ENCODE measurements at places on chromosomes 5 and 9. TPM values are rescaled to one million over a fixed set of nuclear protein-coding genes. Genes with fewer than 3 reads are reported as not detected.

- no peak overlapping the region for H3K4me3 ChIP-seq
- no peaks in the 10 kb centered on the region for H3K36me3 ChIP-seq
- no peak for DNase-seq
Measured at GRCh38 chr9:30932226-30932625, 1452.2 kb upstream of the ACO1 start.

- H3K4me3 ChIP-seq = no peak overlapping the region
- no peaks in the 10 kb centered on the region for H3K27me3 ChIP-seq
- H3K27ac ChIP-seq = no peak overlapping the region
- H3K4me1 ChIP-seq = no peaks in the 10 kb centered on the region
Measured at GRCh38 chr5:135174315-135175096, 140.5 kb upstream of the PITX1 start.

DNA sequence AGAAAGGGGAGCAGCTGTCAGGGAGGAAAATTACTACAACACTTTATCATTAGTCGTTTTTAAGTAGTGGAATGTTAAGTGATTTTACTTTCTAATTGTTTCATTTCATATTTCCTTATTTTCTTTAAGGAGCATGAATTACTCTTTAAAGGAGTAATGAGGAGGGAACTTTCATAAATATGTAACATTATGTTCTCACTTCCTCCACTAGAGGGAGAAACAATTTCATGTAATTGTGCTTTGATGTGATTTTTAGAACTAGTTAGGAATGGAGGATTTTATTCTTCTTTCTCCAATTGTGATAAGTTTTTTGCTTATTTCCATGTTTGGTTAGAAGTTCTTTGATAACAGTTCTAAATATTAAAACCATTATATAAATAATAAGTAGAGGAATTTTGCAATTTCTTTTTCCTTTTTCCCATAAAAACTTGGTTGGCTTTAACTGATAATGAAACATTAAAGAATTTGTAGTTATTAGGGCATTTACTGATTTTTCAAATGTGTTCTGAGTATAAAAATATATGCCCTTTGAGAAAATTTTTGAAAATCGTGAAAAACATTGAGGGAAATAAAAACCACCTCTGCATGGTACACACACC is 25.6 kb downstream of the CEP78 start:
- H3K27me3 ChIP-seq = no peaks in the 10 kb centered on the region
- peak; percentile 27 for DNase-seq
- peaks cover 10% of the 10 kb centered on the region for H3K36me3 ChIP-seq
- no peaks in the 10 kb centered on the region for H3K4me1 ChIP-seq
- no peak overlapping the region for H3K4me3 ChIP-seq

DNA sequence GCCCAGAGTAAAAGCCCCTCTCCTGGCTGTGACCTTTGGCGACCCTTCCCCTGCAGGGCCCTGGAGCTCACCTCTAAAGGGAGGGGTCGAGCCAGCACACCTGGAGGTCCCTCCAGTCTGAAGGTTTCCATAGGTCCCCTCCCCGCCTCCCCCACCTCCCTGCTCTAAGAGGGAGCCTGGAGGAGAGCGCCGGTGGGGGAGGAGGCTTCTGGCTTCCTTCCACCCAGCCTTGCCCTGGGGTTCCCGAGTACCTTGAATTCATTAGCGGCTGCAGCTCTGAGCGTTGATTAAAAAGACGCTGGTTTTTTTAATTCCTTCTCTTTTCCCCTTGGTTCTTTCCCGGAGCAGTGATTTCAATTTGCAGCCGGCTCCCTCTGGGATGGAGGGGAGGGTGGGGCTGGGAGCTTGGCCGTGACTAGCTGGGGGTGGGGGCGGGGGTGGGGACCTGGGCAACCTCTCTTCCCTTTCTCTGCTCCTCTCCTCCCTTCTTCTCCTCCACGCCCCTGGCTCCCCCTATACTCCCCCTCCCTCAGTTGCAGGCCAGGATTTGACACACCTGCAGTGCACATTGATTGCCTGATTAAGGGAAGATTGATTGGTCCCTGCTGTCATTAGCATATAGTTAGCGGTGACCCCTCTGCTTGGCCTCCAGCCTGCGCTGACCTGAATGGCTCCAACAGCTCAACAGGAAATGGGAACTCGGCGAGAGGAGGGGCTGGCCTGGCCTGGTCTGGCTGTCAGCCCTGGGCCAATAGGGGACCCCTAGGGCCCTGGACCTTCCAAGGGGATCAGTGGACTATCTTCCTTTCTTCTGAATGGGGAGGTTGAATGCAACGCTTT is 67.5 kb upstream of the RAPGEF1 start:
- H3K27me3 ChIP-seq = no peaks in the 10 kb centered on the region
- no peaks in the 10 kb centered on the region for H3K4me1 ChIP-seq
- no peak overlapping the region for H3K27ac ChIP-seq
- no peak for DNase-seq
- H3K4me3 ChIP-seq = no peak overlapping the region

DNA sequence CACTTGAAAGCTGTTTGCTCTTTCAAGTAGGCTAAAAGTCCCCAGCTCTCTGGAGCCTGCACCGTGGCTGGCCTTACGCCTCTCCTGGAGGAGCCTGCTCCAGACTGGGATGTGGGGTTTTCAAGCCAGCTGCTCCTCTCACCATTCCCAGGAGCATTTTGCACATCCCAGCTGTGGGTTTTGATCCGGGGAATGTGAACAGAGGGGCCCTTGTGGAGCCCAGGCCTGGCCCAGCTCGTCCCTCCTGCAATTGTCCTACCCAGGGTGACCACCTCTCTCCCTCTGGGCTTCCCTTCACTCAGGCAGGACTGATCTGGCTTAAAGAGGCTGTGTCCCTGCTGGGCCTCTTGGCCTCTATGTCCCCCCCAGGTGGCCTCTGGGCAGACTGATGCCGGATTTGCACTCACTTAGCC is 32.5 kb upstream of the TIFAB start:
- peaks cover 2% of the 10 kb centered on the region for H3K4me1 ChIP-seq
- H3K27me3 ChIP-seq = peaks cover 22% of the 10 kb centered on the region
- no peak for DNase-seq
- no peaks in the 10 kb centered on the region for H3K36me3 ChIP-seq
- H3K27ac ChIP-seq = no peak overlapping the region

CER1 gene
- total RNA-seq = not detected
